Activated CD4-positive, alpha-beta memory T cell treated with anti-CD3 and anti-CD28 coated beads for 36 hours (primary cell): ENCODE measurements at places on chromosomes 3 and 15. TPM values are rescaled to one million over a fixed set of nuclear protein-coding genes. Genes with fewer than 3 reads are reported as not detected.

XCR1 gene
- total RNA-seq = not detected

MYO5A gene
- total RNA-seq = 32.4 TPM

A4GNT gene
- not detected for total RNA-seq

GRCh38 chr3:133836497-133837158, 31.0 kb downstream of the SRPRB start:
- no peak for DNase-seq

DNA sequence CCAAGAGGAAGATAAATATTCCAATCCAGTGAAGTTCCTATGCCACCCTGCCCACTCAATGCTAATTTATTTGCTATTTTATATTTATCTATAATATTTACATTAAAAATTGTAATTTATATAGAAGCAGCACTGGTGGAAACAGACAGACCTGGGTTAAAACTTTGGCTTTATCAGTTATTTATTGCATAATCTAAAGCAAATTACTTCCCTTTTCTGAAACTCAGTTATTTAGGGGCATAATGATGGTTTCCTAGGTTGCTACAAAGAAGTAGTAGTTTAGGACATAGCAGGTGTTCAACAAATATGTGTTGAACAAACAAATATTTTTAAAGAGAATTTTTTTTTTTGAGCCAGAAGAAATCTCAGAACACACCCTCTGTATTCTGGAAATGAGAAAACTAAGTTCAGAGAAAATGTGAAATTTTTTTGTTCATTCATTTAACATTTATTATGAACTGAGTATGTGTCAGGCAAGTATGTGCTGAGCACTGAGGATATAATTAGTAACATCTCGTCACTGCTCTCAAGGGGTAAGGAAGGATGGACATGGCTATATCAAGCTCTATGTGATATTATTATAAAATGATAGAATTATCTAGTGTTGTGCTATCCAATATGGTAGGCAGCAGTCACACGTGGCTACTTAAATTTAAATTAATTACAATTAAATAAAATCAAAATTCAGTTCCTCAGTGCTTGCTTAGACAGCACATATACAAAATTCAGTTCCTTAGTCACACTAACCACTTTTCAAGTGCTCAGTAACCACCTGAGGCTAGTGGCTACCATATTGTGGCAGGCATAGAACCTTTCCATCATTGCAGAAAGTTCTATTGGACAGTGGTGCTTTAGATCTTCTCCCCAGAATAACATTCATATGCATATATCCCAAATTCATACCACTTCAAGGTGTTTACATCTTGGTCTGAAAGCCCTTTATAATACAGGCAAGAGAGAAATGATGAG, 7.0 kb upstream of the UBE2Q2 start:
- peak; percentile 22 for DNase-seq

- peak; percentile 61 for DNase-seq
Observed at GRCh38 chr15:90839187-90840071, 29.0 kb upstream of the FURIN start.

GRCh38 chr15:40338921-40339620, 1.7 kb downstream of the CCDC9B start:
- DNase-seq = no peak

- DNase-seq = no peak
Observed at GRCh38 chr15:86557018-86557550, 477.4 kb downstream of the AGBL1 start.

- DNase-seq = no peak
Observed at GRCh38 chr15:41487381-41487780, 6.3 kb upstream of the ITPKA start.

DNA sequence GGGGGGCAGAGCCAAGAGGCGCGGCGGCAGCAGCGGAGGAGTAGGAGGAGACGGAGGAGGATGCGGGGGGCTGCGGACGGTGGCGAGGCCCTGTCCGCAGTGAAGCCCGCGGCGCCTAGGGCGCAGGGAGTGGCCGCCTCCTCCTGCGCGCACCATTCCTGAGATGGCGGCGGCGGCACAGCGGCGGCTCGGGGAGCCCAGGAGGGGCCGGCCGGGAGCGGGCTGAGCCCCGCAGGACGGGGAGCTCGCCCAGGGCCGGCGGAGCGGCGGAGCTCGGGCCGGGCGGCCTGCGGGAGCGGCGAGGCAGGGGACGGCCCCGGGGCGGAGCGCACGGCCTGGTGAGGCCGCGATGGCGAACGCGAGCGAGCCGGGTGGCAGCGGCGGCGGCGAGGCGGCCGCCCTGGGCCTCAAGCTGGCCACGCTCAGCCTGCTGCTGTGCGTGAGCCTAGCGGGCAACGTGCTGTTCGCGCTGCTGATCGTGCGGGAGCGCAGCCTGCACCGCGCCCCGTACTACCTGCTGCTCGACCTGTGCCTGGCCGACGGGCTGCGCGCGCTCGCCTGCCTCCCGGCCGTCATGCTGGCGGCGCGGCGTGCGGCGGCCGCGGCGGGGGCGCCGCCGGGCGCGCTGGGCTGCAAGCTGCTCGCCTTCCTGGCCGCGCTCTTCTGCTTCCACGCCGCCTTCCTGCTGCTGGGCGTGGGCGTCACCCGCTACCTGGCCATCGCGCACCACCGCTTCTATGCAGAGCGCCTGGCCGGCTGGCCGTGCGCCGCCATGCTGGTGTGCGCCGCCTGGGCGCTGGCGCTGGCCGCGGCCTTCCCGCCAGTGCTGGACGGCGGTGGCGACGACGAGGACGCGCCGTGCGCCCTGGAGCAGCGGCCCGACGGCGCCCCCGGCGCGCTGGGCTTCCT, at the start of gene GPR27:
GPR27 (plus strand) TSS at position 155 of the 909 bp plus-strand sequence; CDS start at position 350, 195 bp downstream.
- DNase-seq = peak; percentile 41

- DNase-seq = no peak
Observed at GRCh38 chr3:135165260-135165659, 370.2 kb downstream of the EPHB1 start.

DNA sequence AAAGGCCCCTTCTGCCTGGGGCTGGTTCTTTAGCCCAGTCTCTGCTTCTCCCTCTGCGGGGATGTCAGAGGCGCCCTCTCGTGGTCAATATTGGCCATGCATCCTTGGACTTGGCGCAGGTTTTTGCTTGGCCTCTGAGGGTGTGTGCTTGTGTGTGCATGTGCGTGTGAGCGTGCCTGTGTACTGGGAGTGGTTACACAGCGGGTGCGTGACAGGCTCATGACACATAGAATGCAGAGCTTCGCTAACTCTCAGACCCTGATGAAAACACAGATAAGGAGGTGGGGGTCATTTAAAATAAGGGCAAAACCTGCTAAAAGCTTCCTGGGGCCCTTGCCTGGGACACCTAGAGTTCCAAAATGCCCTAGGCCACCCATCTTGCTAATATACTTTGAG, 160.9 kb downstream of the SMAD6 start:
- DNase-seq = peak; percentile 86

DNA sequence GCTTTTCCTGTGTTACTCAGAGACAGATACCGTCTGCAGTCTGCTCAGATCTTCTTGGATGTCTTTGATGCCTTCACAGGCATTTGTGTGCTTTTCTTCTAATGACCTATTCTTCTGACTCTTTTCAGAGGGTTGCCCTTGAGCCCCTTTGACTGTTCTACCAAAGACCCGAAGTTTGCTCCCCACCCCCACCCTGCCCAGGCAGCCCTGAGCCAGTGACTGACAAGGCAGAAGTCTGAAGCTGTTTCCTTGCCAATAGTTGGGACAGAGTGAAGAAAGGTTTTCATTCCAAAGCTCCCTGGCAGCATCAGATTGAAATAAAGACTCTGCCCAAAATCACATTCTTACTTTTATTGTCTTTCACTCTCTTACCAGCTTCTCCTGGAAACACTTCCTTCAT, 9.0 kb upstream of the ATP13A5 start:
- DNase-seq = no peak

- no peak for DNase-seq
Observed at GRCh38 chr3:184117636-184118035, 17.5 kb upstream of the EIF2B5 start.

GRCh38 chr15:90893175-90894090, 9.1 kb downstream of the FES start:
- DNase-seq = no peak

- peak; percentile 41 for DNase-seq
Observed at GRCh38 chr15:85485956-85486567, 105.7 kb downstream of the AKAP13 start.

DNA sequence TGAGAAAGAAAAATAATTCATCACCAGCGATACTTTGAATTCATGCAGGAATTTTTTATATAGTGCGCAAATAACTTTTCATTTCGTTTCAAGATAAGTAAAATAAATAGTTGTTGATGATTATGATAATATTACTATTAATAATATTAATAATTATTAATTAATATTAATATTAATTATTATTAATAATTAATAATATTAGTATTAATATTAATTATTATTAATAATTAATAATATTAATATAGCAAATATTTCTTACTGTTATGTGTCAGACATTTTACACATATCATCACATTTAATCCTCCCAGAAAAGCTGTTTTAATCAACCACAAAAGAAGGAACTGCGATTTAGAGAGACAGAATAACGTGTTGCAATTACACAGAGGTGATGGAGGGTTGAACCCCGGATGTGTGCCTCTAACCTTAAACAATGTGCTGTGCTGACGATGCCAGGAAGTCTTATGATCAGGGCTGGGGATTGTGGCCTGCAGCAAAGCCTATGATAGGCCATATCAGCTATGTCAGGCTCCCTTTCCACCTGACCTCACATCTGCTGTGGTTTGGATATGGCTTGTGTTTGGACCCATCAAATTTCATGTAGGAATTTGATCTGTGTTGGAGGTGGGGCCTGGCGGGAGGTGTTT, 263.5 kb upstream of the NR2F2 start:
- no peak for DNase-seq
